Stimulated activated naive CD8-positive, alpha-beta T cell treated with anti-CD3 and anti-CD28 coated beads, Interleukin-15, amount 100 ng/mL, for 72 hours (primary cell): ENCODE measurements at places on chromosomes 3 and 15.

GRCh38 chr3:110754212-110754916 is 317.3 kb upstream of the NECTIN3 start:
- no peak for DNase-seq

DNA sequence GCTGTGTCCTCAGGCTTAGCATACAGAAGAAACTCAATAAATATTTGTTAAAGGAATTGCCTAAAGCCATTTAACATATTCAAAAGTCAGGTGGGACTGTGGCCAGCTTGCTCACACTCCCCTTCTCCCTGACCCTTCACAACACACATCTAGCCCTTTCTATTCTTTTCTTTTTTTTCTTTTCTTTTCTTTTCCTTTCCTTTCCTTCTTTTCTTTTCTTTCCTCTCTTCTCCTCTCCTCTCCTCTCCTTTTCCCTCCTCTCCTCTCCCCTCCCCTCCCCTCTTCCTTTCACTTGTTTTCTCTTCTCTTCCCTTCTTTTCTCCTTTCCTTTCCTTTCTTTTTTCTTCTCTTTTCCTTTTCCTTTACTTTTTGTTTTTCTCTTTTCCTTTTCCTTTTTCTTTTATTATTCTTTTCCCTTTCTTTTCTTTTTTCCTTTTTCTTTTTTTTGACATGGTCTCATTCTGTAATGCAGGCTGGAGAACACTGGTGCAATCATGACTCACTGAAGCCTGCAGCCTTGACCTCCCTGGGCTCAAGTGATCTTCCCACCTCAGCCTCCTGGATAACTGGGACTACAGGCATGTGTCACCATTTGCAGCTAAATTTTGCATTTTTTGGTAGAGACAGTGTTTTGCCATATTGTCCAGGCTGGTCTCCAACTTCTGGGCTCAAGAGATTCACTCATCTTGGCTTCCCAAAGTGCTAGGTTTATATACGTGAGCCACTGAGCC is 377.8 kb downstream of the GRM7 start:
- no peak for DNase-seq

- no peak for DNase-seq
These were observed 238.5 kb downstream of the WDR72 start for GRCh38 chr15:53520996-53521395.

GRCh38 chr3:41237907-41238306 is 38.6 kb downstream of the CTNNB1 start:
- DNase-seq = no peak

DNA sequence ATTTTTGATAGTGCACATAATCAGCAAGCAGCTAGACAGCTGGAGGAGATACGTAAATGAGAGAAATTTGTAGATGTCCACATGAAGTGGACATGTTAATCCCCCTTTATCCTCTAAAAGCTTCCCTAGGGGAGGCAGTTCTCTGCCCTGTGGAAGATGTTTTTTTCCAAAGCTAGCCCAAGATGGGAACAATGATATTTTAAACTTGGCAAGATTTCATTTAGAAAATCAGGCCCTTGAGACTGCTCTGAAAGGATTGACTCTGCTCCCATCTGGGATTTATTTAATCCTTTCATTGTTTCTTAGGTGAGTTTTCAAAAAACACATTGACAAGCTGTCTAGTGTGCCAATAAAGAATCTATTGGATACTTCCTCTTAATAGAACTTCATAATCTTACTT is 92.0 kb downstream of the SYNPR start:
- no peak for DNase-seq

GRCh38 chr3:48429317-48429959 is 448 bp downstream of the PLXNB1 start:
- peak; percentile 50 for DNase-seq

DNA sequence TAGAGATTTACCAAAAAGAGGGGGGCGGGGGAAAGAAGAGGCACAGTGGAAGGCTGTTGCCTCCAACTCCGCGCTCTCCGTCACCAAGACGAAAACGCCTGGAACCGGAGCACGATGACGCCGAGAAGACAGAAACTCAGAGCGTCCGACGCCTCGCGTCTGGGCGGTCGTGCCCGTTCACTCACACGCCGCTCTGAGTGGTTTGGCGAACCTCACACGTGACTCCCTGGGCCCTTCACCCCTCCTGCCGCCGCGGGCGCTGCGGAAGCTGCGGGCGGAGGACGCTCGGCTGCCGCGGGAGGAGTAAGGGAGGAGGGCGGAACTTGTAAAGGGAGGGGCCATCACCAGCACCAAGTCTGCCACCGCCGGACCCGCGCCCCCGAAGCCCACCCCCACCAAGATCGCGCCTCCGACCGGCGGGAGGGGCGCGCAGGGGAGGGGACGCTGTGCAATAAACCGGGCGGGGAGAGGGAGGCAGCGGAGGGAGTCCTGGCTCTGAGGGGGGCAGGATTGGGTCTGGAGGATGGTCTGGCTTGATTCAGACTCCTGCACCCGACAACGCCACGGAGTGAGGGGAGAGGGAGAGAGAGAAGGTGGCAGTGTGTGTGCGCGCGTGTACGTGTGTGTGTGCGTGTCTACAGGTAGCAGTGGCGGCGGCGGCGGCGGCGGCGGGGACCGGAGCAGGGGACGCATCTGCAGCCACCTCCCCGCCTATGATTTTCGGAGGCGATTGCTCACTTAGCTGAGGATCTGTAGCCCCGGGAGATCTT is 1.9 kb upstream of the NLGN1 start:
- peak; percentile 63 for DNase-seq

DNA sequence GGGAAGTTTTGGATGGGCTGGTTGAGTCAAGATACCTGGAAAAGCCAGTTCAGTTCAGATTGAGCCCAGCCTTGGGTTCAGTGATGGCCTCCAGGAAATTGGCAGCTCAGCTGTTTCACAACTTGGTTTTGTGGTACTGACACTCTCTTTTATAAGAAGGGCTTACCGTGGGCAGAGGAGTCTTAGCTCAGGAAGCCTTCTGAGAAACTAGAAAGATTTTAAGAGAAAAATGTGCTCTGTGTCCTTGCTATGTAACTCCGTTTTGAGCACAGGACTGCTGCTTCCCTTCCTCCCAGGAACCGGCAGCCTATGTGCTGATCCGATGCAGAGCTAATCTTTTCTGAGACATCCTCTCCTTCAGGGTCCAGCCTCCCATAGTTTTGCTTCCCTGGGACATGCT is 46.6 kb upstream of the RASGRP1 start:
- peak; percentile 55 for DNase-seq

DNA sequence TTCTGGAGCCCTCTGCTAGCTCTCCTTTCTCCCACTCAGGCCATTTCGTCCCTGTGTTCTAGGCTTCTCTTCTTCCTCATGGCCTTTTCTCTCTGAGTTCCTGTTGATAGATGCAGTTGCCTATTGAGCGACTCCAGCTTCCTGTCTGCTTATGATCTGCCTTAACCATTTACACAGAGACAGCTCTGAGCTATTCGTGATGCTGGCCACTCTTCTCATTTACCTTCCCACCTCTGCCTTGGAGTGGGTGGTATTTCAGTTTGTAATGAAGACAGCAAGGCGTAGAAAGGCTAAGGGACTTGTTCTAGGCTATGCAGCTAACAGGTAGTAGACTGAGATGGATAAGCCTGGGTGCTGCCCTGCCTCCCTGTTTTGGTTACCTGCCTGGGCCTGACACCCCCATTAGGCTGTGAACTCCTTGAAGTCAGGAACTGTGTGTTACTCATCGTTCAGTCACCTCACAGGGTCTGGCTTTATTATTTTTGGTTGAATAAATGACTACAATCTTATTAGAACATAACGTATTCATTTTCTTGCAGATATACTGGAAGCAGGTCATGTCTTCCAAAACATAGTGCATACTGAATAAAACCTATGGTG is 12.6 kb upstream of the ZBTB47 start:
- no peak for DNase-seq

DNA sequence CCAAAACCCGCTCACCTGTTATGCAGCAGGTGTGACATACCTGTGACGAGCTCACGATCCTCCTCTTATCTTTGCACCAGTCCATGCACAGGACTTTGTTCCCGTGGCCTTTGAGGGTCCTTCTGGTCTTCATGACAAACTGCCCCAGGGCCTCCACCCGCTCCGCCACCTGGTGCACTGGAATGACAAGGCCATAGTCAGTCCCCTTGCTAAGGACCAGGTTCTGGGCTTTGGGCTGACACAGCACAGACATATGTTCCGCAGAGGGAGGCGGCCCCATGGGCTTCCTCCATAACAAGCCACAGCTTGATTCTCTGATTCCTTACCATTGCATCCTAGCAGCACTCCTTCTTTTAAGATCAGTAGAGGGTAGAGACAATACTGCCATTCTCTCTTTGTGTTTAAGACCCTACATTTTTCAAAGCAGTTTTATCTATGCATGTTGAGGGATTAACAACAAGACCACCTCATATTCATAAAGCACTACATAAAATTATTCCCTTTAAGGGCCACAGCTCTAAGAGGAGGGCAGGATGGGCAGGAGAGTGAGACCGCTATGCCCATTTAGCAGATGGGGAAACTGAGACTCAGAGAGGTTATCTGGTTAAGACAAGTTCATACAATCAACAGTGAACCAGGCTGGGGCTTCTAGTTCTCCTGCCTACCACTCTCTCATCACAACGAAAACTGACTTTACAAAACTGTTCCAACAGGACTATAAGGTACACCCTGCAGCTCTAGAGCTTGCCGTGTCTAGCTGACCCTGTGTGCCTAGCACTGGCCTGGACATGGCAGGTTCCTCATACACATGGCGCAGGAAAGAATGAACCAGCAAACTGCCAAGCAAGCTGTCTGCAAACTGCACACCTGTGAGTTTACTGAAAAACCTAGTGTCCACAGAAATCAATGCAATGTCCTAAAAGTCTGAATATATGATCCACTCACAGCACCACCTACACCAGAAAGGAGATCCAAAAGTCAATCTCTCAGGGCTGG is 37.0 kb downstream of the GNB5 start:
- DNase-seq = no peak

DNA sequence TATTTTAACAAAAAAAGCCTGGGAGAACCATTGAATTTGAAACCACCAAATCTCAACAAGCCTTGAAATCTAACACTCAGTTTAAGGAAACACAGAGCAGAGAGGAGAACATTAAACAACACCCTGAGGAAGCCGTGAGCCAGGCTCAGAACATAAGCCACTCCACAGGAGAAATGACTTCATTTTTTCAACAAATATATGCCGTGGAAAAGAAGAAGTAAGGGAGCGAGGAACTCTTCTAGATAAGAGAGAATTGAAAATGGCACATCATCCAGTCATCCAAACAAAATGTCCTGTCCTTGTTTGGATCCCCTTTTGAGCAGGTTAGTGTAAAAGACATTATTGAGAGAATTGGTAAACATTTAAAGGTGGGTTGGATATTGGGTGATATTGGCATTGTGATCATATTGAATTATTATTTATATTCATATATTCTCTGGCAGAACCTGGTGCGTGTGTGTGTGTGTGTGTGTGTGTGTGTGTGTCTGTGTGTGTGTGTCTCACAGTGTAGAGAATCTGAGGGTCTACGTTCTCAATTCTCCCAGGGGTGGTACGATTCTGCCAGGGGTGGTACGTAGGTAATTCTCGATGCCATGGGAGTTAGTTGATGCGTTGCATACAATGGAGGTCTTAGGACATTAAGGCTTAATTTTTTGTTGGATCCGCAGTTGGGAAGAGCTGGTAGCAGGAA is 94.4 kb downstream of the ST6GAL1 start:
- DNase-seq = no peak

- no peak for DNase-seq
These were observed 135.8 kb upstream of the CTDSPL start for GRCh38 chr3:37725842-37726241.

DNA sequence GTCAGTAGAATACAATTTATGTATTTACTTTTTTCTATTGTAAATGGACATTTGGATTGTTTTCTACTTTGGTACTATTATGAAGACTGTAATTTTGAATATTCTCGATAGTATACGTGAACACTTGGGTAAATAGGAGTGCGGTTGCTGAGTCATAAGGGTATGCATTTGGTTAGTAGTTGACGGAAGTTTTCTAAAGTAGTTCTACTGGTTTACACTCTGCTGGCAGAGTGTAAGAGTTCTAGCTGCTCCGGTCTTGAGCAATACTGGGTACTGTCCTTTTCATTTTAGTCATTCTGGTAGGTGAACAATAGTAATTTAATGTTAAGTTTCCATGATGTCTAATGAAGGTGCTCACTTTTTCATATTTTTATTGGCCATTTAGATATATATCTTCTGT is 70.0 kb downstream of the MEF2A start:
- no peak for DNase-seq

DNA sequence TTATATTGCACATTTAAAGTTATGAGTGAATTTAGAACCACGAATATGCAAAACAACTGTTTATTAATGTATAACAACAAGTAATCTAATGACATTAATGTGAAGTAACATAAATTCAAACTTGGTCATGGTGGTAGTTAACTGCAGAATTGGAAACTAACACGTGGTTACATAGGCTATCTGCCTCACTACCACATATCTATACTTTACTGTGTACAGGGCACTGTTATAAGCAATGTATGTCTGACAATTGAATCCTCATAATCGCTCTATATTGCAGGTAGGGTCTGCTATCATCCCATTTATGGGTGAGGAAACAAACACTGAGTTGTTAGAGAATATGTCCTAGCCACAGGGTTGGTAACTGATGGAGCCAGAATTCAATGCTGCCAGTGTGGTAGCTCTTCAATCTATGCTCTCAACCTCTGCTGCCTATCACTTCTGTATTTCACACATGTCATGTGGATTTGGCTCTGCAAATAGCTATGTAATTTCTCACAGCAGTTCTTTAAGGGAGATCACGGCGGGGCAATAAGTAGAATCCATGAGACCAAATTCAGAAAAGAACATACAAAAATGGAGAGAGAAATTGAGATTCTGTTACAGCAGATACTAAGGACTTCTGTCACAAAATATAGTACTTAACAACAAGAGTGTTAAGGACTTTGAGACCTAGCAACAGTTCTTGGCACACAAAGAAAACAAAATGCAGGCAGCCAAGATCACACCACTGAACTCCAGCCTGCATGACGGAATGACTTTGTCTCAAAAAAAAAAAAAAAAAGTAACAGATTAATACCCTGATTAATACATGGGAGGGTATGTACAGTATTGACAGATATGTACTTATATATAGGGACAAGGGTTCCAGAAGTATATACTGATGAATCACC is 100.0 kb upstream of the CSPG5 start:
- DNase-seq = no peak

DNA sequence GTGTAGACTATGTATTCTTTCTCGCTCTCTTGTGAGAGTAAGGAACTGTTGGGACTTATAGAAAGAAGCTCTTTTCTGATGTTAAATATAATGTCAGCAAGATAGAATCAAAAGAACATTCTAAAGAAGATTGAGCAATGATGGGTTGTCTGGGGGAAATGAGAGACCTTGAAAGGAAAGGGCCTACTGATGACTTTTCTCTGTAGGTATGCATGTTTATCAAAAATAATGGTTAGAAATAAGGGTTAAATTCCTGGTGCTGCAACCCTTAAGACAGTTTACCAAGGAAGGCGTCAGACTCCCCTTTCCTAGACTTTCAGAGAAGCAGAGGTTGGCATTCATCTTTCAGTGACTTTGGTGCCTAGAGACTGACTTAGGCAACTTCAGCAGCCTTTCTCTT is 69.8 kb downstream of the GHSR start:
- DNase-seq = no peak

DNA sequence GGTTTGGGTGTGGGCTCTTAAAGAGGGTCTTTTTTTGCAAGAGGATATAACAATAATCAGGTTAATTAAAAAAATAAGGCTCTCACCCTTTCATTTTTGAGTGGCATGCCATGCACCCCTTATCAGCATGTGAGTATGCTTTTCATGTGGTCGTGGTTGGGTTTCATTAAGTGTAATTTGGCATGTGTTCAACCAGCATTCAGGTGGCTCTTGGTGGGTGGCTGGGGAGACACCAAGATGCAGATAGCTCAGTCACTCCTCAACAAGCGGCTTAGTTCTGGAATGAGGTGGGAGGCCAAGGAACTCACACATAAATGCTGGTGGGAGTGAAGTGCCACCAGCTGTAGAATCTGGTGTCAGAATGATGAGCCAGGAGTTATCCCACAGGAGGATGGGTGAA is 66.8 kb downstream of the FLNB start:
- peak; percentile 38 for DNase-seq
